GM20000 (cell line): ENCODE measurements at places on chromosomes 2 and 18.

DNA sequence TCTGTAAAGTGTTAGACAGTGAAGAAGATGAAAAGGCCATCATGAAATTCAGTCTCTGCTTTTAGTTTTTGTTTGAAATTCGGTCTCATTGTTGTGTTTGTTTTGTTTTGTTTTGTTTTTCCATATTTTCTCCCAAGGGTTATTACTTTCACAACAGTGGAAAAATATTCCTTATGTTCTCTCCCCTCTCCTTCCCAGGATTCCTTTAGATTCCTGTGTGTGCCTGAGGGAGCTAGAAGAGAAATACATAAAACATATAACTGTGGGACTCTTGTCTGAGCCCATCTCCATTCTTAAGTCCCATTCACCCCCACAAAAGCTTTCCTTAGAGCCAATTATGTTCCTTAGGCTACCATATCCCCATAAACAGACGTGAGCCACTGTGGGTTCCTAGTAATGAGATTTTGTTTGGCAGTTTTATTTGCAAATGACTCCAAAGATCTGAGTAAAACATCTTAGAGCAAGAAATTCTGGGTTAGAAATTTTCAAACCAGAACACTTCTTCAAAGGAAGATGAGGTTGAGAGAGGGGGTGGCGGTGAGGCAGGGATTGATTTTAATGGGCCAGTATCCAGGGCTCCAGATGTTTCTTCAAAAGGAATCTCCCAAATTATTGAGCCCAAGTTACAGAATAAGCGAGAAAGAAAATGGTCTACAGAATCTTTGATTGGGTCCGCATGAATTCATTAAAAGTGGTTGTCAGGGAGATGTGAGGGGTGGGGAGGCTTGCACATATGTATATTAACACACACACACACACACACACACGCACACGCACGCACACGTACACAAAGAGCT is 157.8 kb upstream of the TNP1 start:
- DNase-seq, result no peak

GRCh38 chr2:48693645-48694044 is 61.9 kb downstream of the LHCGR start:
- DNase-seq, result no peak

DNA sequence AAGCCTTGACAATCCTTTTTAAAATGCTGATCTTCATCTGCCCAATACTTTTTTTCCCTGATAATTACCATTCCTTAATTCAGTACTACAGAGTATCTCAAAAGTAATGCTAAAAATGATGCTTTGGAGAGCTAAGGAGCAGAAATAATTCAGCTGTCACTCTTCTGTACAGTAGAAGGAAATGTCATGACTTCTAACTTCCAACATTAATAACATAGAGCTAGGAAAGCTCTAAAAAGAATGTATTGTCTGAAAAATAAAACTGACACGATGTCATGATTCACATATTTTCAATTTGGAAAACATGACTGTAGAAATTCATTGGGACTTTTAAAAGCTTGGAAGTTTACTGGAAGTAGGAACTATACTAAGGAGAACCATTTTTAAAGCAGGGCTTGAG is 212.3 kb downstream of the GULP1 start:
- DNase-seq, result no peak

GRCh38 chr2:120620025-120620793 is 115.5 kb upstream of the GLI2 start:
- no peak for DNase-seq

DNA sequence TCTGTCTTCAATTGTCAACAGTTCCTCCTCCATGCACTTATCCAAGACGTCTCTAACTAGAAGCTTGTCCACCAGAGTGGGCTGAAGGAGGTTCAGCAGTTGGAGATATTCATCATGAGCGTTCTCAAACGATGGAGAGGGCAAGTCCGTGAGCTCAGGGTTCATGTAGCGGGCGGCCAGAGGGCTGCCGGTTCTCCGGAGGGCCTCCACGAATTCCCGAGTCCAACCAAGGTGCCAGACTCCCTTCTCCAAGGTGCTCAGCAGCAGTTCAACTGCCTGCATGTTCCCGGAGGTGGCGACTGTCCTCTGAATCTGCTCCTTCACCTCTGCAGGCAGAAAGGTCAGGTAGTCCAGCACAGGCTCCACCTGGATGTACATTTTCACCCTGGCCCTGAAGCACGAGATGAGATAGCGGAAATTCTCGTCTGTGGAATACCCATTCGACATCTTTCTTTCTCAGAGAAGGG is 590 bp downstream of the IFIH1 start:
- DNase-seq, result no peak

GRCh38 chr18:50189160-50189559 is 5.8 kb downstream of the MYO5B start:
- peak; percentile 27 for DNase-seq

DNA sequence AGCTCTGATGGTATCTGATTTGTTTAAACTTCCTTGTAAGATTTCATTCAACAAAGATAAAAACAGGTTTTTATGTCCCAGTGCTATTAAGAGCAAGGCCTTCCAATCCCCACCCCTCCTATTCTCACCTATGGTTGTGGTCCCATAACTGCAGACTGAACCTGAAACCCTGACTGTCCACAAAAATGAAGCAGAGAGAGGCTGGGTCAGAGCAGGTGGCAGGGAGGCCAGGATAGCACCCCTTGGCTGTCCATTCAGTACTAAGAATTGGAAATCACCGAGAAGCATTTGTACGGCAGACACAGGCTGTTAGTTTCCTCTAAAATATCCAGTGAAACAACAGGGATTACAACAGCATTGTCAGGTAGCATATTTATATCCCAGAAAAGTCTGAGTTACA is 37.3 kb upstream of the FMNL2 start:
- no peak for DNase-seq

- no peak for DNase-seq
Observed at GRCh38 chr2:107719141-107719540, 107.6 kb upstream of the RGPD4 start.

- DNase-seq, result no peak
Observed at GRCh38 chr18:70160073-70160678, 45.3 kb downstream of the RTTN start.

DNA sequence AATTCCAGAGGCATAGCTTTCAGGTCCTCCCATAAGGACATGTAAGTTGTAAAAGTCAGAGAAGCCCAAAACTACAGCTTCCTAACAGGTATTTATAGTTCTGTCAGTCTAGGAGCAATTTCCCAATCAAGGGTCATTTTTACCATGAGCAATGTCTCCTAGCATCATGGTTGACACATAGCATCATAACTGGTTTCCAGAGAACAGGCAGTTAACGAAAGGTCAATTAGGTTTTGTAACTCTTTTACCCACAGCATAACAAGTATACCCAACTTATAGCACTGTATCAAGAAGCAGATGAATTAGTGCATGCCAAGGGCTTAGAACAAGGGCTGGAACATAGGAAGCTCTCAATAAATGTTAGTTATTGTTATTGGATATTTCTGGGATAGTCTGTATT is 110.1 kb downstream of the MREG start:
- DNase-seq, result no peak

DNA sequence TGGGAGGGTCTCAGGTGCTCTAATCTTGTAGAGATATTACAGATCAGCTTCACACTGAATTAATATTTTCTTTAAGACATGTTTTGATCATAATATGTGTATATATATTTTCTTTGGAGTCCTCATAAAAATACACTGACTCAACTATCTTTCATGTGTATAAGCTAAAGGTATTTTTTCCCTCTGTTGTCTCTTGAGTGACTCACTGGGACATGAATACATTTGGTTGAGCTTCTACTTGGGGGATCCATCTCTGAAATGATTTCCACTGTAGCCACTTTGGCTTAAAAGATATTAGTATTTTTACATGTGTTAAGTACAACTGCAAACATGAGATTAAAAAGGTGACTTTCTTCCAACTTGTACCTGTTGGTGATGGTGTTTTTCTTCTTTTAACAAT is 140.8 kb downstream of the TTN start:
- no peak for DNase-seq

DNA sequence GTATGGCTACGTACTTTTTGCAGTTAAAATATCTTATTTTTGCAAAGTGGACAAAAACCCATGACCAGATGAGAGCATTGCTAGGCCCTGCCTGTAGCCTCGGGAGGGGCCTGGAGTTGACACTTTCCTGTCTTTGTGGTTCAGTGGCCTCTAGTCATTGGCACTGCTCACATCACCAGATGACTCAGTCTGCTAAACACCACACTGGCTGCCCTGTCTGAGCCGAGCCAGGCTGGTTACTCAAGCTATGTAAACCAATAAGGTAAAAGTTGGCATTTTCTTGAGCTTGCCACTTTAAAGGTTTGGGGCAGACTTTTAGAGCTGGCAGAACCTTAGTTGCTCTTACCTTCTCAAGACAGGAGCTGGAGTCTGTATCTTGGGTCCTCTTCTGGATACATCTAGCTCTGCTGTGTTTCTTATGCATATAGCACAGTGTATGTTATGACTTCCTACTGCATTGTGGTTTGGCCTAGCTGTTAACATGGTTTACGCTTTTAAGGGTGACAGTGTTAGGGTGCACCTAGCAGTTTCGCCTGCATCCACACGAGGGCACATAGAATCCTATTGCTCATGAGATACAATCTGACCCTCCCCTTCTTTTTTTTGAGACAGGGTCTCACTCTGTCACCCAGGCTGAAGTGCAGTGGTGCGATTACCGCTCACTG is 76.4 kb downstream of the AP1S3 start:
- peak; percentile 27 for DNase-seq

DNA sequence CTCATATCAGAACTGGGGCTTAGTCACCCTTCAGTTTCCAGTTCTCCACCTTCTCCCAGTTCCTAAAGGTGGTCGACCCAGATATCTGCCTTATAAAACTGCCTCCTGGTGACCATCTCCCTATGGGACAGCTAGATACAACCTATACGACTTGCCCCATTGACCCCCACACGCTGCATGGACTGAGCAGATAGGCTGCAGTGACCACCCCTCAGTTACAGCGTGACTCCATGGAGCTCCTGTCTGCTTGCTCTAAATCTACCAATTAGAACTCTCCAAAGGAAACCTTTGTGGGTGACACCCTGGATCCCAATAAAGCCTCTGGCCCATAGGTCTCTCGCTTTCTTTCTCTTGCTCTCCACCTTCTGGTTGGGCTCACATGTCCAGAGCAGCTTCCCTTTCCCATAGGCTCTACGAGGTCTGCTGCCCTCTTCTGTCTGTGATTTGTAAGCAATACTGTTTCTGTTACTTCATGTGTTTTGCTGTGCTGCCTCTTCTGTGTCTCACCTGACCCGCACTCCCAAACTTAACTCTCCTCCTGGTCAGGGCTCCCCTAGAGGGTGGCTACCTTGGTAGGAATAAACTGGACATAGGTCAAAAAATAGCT is 971.3 kb upstream of the FAM98A start:
- DNase-seq, result peak; percentile 9
